Kidney epithelial cell (primary cell): ENCODE measurements at places on chromosomes 16 and 17. TPM values are rescaled to one million over a fixed set of nuclear protein-coding genes. Genes with fewer than 3 reads are reported as not detected.

Gene USP6
- total RNA-seq = 0.92 and 1.0 TPM in 2 replicates

Gene KRT24
- total RNA-seq = not detected in 2 replicates

Gene LYRM1
- 64.8 and 65.9 TPM in 2 replicates for total RNA-seq

Gene MEIOB
- total RNA-seq = 5.0 and 6.2 TPM in 2 replicates

Gene ZNF205
- total RNA-seq = 25.1 and 27.9 TPM in 2 replicates

Gene MIEF2
- total RNA-seq = 29.6 and 78.8 TPM in 2 replicates

Gene TSPOAP1
- 9.4 and 13.5 TPM in 2 replicates for total RNA-seq

Gene OR3A3
- total RNA-seq = not detected in 2 replicates

Gene TEKT5
- 0.04 and 0.27 TPM in 2 replicates for total RNA-seq

Gene DRC3
- 3.9 and 17.7 TPM in 2 replicates for total RNA-seq

DNA sequence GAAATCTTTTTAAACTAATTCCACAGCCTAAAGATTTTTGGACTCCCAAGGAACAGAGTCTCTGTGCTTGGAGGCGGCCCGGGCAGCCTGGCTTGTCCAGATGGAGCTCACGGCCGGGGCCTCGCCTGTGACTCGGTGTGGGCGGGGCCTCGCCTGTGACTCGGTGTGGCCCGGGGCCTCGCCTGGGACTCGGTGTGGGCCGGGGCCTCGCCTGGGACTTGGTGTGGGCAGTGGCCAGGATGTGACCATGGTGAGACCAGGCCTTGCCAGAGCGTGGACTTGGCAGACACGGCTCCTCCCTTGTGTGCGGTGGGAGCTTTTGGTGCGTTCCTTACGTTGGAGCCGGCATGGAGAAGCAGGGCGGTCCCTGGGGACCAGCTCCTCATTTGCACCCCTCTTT, 92.3 kb downstream of the METRNL start:
- no peak for DNase-seq

DNA sequence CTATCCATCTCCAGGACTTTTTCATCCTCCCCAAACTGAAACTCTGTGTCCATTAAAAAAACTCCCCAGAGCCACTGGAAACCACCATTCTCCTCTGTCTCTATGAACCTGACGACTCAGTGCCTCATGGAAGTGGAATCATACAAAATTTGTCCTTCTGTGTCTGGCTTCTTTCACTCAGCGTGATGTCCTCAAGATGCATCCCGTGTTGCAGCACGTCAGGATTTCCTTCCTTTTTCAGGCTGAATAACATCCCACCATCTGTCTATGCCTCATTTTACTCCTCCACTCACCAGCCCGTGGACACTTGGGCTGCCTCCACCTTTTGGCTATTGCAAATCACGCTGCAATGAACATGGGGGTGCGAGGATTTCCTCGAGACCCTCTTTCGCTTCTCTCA, 12.6 kb upstream of the ALDH3A1 start:
- DNase-seq = no peak

GRCh38 chr17:34892461-34893249, 68.6 kb downstream of the CCT6B start:
- DNase-seq = no peak

GRCh38 chr16:68468842-68469241, 20.5 kb upstream of the SMPD3 start:
- no peak for DNase-seq

GRCh38 chr17:83073389-83074063, 5.9 kb upstream of the METRNL start:
- DNase-seq = no peak

DNA sequence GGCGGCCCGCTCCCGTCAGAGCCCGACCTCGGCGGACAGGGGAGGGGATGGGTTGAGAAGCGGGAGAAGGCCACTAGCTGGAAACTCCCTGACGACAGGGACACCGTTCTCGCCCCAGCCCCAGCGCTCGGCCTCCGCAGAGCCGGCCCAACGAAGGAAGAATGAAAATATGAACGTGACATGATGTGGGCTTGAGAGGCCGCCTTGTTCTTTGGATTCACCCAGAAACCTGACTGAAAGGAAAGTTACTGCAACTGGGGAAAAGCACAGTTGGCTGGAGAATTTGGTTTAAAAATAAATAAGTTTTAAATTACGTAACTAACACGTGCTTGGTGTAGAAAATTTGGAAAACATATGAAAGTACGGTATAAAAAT, 21.1 kb downstream of the NPTX1 start:
- no peak for DNase-seq

DNA sequence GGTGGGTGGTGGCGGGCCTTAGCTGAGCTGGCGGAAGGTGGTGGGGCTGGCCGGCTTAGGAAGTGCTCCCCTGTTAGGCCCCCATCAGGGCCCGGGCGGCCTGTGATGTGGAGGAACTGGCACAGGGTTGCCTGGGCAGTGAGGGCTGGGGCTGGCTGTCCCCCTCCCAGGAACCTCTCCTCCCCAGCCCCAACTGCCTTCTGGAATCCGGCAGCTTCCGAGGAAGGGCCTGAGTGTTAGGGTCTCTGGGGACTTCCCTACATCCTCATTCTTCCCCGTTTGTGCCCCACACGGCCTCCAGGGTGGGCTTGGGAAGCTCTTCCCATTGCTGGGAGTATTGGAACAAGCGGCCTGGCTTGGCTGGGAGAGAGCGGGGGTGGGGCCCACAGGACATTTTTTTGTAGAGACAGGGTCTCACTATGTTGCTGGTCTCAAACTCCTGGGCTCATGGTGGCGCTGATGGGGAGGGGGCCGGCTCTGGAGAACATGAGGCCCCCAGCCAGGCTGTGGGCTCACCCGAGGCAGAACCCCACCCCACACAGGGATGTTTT, 89.9 kb upstream of the CIBAR2 start:
- DNase-seq = no peak

GRCh38 chr17:2695961-2696760, 15.4 kb downstream of the CLUH start:
- DNase-seq = no peak

GRCh38 chr17:80427366-80428282, 12.7 kb downstream of the ENDOV start:
- no peak for DNase-seq

- DNase-seq = no peak
Measured at GRCh38 chr16:3501783-3502400, 1.1 kb downstream of the CLUAP1 start.

GRCh38 chr17:39894681-39895376, 23.6 kb downstream of the GSDMB start:
- DNase-seq = no peak

- no peak for DNase-seq
Measured at GRCh38 chr16:23509441-23509754, 896 bp downstream of the GGA2 start.

DNA sequence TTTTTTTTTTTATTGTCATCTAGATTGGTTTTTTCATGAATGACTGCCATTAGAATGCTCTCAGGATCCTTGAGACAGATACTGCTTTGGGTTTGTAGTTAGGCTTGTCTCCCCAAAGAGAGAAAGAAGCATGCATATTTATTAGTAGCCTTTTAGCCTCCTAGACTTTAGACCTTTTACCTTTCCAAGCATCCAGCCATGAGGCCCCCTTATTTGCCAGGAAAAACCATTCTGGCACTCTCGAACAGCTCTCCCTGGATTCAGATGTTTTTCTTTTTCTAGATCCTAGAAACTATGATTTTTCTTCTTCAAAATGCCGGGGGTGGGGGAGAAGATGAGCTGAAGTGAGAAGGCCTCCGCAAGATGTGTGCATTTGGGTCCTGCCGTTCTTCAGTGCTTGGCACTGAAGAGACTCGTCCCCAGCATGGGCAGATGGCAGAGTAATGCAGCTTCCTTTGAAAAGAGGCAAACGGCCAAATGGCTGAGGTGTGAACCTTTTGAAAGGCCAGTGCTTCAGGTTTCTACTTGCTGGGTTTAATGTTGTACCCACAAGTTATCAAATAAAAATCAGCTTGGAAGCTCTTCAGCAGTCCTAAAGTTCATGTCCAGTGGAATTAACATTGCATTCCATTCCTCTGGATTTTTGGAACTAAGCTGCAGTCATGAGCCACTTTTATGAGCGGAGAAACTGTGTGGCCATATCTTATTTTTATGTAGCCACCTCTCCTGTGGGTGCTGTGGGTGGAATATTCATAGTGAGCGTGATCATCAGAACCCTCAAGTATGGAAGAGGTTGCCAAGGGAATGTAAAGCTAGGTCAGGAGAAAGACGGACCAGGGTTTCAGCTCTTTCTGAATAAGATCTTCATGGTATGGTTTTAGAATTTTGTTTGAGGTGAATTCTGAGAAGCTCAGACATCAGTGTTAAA, 7.2 kb downstream of the SOCS7 start:
- no peak for DNase-seq

DNA sequence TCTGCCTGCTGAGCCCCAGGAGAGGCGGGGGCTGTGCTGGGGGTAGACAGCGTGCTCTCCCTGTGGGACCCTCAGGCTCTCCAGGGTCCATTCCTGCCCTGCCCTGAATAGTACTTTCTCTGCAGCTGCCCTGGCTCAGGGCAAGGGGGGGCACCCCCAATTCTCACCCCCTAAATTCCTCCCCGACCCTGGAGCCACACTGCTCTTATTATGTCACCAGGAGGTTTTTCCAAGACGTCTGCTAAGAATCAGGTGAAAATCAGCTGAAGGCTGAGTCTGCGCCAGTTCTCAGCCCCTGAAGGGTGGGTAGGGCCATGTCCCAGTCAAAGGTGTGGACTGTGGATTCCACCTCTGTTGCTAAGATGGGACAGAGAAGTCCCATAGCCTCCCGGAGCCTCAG, 49.9 kb upstream of the MAP3K14 start:
- no peak for DNase-seq

GRCh38 chr17:82400206-82400605, 17.9 kb upstream of the HEXD start:
- DNase-seq = no peak

DNA sequence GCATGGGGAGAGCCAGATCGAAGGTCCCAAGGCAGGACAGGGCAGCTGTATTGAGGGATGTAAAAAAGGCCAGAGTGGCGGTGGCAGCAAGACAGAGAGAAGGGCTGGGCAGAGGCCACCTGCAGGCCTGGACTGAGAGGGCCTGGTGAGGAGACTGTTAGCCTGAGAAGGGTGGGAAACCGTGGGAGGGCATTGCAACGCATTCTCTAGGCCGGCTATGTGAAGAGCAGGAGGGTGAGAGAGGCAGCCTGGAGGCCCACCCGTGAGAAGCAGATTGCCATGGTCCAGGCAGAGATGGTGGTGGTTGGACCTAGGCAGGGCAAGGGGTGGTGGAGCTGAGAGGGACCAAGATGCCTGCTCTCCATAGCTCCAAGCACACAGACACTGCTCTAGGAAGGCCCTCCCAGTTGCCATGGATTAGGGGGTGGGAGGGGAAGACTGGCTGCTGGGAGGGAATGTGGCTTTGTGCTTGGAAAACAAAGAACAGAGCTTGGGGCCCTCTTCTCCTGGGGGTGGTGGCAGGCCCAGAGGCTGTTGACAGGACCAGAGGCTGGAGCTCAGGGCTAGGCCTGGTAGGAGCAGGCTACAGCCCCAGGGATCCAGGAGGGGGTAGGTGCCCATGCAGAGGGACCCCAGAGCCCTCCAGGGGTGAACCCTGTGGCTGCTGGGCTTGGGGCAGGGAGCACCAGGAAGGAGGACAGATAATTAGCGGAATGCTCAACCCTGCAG, 12.4 kb upstream of the TCAP start:
- no peak for DNase-seq

- no peak for DNase-seq
Measured at GRCh38 chr16:86210403-86211193, 299.7 kb upstream of the FOXF1 start.

DNA sequence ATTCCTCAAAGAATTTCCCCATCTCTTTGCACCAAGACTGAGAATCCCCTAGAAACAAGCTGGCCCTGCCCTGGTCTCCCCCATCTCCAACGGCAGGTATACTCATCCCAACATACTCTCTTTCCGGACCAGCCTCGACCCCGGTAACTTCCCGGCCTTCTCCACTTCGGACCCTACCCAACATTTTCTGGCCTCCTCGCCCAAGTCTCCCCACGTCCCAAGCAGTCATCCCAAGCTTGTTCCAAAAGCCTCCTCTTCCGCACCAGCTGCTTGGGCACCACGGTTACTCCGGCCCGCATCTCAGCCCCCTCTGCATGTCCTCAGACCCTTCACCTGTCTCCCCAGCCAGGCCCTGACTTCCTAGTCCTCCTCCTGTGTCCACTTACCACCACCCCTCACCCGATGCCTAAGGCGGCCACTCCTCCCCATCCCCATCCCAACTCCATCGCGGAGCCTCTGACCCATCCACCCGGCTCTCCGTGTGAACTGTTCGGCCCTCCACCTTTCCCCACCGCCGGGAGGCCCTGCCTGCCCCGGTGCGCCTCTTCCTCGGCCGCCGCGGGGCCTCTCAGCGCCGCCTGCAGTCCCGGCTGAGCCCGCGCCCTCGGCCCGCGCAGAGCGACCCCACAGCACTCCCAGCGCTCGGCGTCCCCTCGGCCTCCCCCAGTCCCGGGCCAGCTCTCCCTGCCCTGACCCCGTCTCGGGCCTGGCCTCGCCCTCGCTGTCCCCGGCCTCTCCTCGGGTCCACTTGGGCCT, 994 bp downstream of the PITPNA start:
- DNase-seq = no peak
